ENCODE measurements at places on chromosomes 7 and 10.
A peak's percentile ranks its signal among the peaks of the same experiment; 100 is the strongest.

GRCh38 chr10:4459531-4459930, 366.5 kb upstream of the AKR1E2 start:
- DNase-seq: no peak

GRCh38 chr7:3899559-3899991, 598.5 kb downstream of the SDK1 start:
- DNase-seq: no peak

DNA sequence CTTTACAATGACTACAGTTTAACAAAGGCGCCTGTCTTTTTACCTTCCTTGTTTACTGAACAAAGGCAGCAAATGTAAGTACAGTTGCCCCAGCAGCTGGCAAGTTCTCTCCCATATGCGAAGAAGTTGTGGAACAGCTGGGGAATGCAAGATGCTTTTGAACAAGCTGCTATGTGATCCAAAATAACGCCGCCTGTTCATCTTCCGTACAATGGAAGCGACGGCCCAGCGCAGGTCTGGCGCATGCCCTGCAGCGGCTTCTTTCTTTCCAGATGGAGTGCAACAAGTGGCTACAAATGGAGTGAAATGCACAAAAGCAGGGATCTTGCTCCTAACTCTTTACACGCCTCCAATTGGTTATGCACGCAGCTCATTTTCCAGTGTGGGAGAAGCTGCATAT, 97.0 kb upstream of the SVIL start:
- DNase-seq: no peak

DNA sequence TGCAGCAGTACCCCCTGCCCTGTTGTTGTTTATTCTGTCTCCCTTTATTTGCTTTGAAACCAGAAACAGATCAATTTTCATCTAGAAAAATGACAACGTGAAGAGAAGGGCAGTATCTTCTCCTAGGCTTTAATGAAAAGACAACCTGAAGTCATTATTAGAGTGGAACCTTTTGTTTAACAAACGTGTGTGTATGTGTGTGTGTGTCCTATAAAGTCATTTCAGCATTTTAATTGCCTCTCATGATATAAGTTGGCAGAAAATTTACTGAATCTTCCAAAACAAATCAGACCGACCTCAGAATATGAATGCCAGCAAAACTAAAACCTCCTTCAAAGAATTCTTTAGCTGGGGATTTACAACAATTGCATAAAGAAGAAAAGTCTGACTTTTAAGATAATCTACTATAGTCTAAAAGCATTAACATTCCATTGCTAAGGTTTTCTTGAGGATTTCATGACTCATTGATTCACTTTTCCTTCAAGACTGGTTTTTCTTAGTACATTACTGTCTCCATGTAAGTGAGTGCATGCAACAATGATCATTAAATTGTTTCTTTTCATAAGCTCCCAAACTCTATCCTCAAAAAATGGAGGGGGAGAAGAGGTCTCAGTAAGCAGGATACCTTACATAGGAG, 3.2 kb downstream of the GLI3 start:
- no peak for DNase-seq

DNA sequence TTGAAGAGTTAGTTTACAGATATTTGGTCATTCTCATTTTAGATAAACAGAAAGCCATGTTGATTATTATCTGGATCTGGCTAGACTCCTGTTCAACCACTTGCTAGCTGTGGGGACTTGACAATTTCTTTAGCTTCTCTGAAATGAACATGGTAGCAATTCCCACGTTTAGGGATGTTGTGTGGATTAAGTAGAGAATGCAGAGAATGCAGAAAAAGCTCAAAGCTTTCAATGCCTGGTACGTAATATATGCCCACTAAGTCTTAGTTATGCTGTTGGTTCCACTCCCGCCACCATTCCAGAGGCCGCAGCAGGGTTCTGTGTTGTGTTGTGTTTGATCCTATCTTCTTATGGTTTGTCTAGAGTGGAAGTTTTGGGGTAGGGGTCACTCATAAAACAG, 39.2 kb upstream of the RPA3 start:
- DNase-seq: no peak

DNA sequence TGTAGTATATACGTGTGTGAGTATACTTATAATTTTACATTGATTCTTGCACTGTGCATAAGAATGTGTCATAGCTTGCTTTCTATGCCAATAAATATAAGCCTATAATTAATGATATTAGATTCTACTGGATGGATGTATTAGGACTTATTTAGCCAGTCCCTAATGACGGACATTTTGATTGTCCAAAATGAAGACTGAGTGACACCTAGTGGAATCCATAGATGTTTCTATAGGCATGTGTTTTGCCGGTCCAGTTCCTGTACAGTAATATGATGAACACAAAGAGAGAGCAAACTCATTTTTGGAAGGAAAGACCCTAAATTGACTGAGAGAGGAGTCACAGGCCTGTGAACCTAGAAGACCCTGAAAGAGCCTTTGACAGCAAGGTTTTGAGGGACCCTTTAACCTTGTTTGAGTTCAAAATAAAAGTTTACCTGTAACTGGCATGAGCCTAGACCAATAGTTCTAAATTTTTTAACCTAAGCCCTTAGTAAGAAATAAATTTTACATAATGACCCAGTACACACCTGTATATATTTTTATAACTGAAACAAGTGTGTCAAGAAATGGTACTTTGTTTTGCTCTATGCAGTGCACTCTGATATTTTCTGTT, 42.4 kb upstream of the AGBL3 start:
- DNase-seq: no peak

- no peak for DNase-seq
Observed at GRCh38 chr10:110485541-110485940, 12.2 kb upstream of the DUSP5 start.

GRCh38 chr10:102452672-102453340, 1.5 kb upstream of the C10orf95 start:
- peak; percentile 83 for DNase-seq

DNA sequence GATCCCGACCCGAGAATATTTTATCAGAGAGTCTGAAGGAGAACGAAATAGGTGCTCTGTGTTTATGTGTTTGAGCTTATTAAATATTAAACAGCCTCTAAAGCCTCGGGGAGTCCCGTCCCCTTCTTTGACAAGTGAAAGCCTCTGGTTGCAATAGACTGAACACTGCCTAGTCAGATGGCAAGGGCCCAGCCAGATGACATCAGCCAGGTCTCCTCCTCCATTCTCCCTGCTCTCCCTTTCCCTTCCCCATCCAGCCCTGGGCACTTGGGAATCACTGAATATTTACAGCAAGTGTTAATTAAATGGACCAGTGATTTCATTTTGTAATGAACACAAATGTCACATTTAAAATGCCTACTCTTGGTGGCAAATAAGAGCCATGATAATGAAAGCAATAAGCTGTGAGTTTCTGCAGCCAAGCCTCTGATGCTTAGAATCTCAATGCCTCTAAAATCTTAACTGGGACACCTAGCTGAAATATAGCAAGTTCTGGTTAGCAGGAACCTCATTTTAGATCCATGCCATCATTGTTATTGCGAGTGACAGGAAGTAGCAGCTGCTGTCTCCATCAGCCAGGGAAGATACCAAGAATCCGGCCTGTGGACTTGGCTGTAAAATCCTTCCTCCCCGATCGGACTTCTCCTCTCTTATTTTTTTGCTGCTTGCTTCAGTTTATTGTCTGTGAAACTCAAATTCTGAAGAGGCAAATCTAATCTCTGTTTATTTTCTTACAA, 202.1 kb downstream of the PRPF18 start:
- DNase-seq: no peak

- no peak for DNase-seq
Observed at GRCh38 chr10:35133586-35133985, 6.9 kb downstream of the CREM start.

DNA sequence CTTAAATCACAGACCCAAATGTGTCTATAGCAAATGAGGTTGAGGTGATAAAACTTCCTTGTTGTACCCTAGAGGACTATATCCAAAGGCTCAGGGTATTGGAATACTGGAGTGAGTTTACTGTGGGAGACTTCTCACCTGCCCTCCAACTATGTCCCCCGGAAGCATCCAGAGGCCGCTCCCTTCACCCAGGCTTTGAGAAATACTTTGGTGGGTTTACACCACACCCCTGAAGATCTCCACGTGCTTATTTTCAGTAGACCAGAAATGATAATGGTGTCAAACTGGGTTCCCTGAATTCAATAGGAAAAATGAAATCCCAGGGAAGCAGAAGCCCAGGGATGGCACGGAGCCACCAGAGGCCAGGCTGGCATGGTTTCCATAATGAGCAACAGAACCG, 31.3 kb upstream of the NANOS1 start:
- no peak for DNase-seq

DNA sequence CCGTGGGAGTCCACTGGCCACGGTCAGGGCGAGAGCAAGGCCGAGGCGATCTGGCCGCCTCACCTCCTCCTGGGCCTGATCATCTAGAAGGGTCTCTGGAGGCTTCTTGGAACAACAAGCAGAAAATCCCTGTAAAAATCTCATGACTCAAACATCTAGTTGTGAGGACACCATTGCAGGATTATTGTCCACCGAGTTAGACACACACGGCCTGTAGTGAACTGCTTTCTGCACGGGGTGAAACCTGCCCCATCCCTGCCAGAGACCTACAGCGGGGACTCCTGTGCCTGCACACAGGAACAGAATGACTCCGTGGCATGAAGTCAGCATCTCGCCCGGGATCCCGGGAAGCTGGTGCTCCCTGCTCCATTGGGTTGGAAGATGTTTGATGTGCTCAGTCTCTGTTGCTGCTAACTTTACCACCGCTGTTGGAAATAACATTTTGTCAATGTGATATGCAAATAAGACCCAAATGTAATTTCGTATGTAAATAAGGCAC, 267.0 kb upstream of the TCERG1L start:
- DNase-seq: no peak

GRCh38 chr10:126924180-126924914, 19.1 kb downstream of the DOCK1 start:
- no peak for DNase-seq

- no peak for DNase-seq
Observed at GRCh38 chr7:155670521-155670920, 26.1 kb downstream of the RBM33 start.

GRCh38 chr7:136956232-136956631, 87.8 kb downstream of the CHRM2 start:
- DNase-seq: no peak

- DNase-seq: no peak
Observed at GRCh38 chr10:21614000-21614399, 80.0 kb downstream of the MLLT10 start.

- no peak for DNase-seq
Observed at GRCh38 chr10:106493751-106494150, 670.8 kb downstream of the SORCS1 start.

DNA sequence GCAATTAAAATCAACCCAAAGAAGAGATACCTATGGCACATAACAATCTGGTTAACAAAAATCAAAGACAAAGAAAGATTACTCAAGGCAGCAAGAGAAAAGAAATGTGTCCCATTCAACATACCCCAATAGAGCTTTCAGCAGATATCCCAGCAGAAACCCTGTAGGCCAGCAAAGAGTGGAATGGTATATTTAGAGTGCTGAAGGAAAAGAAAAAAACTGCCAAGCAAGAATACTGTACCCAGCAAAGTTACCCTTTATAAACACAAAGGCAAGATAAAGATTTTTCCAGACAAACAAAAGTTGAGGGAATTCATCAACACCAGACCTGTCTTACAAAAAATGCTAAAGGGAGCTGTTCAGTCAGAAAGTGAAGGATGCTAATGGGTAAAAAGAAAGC, 131.6 kb downstream of the TPST1 start:
- DNase-seq: no peak
